ENCODE measurements at places on chromosomes 1 and 21.

DNA sequence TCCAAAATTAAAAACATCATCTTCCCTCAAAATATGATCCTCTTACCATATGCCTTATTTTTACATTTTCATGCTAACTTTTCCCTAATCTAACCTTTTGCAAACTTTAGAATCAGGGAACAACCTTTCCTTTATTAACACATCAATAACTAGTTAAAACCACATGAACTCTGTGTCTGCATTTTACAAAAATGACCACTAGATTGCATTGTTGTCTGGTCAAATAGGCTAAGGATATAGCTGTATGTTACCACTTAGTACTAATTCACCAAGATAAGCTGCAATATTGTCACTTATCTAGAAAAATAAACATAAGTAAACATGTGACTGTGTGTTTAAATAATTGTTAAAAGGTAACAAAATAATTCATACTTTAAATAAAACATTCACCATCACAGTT is 82.3 kb downstream of the DENND1B start:
- no peak for DNase-seq

- DNase-seq, result no peak
These were observed 262.5 kb downstream of the GRIK3 start for GRCh38 chr1:36771660-36772284.

DNA sequence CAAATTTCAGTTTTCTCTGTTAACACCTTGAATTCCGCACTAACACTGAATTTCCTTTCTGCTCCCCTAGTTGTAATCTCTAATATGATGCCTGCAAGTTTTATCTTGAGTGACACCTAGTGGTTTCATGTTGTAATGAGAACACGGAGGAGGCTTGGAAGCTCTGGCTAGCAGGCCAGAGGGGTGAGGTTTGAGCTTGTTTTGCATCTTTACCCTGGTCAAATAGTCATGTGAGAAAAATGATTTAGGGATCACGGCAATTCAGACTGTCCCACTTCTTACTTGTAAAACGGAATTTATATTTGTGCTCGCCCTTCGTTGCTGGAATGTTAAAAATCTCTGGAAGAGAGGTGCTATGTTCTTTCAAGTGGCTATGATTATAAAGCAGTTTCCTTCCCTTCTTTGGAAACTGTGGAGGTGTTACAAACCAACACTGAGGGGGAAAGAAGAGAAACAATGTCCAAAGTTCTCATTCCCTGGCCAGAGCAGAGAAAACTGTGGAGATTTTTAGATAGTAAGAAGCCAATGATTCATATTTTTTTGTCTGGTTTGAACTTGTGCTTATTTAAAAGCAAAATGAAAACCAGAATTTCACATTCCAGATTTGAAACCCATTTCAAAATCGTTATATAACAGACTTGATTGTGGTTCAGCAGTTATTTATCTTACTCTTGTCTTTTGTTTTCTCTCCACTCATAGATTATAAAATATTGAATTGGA is 5.3 kb upstream of the MROH9 start:
- peak; percentile 52 for DNase-seq

- peak; percentile 31 for DNase-seq
These were observed 149.1 kb downstream of the FCRL5 start for GRCh38 chr1:157403203-157403602.

GRCh38 chr1:201709564-201710295 is 119.2 kb upstream of the IPO9 start:
- DNase-seq, result peak; percentile 77

- DNase-seq, result no peak
These were observed 67.0 kb downstream of the PLEKHA6 start for GRCh38 chr1:204292740-204293139.

DNA sequence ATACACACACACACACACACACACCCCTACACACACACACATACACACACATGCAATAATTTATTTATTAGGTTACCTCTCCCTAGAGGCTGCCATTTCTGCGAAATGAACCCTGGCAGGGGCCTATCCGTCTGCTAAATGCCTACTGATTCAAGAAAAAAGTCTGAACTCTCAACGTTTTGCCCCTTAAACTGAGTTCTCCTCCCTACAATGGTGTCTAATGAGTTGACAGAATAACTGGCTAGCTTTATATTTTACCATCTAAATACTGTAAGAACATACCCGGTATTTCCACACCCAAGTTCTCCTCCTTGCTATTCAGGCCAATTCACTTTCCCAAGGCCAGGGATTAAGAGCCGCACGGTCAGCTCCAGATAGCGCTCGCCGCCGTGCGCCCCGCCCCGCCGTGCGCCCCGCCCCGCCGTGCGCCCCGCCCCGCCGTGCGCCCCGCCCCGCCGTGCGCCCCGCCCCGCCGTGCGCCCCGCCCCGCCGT is 339 bp upstream of the RNPC3 start:
- DNase-seq, result peak; percentile 17
